ENCODE measurements at places on chromosomes 6 and 20. TPM values are rescaled to one million over a fixed set of nuclear protein-coding genes. Genes with fewer than 3 reads are reported as not detected.

The TPD52L1 gene
- total RNA-seq = 0.31 TPM

The SOBP gene
- 0.10 TPM for total RNA-seq

The MEI4 gene
- total RNA-seq = 0.10 TPM

The TREML2 gene
- 1.2 TPM for total RNA-seq

The PRL gene
- not detected for total RNA-seq

The FAXC gene
- total RNA-seq = not detected

The TNFRSF21 gene
- total RNA-seq = 5.2 TPM

The MOXD1 gene
- 0.52 TPM for total RNA-seq

The COL12A1 gene
- total RNA-seq = 0.21 TPM

The CTCFL gene
- total RNA-seq = not detected

The DEFB119 gene
- total RNA-seq = not detected
